Stimulated activated CD4-positive, alpha-beta T cell treated with anti-CD3 and anti-CD28 coated beads, Interleukin-12 subunit alpha, Interleukin-12 subunit beta, amount 100 ng/mL, for 4 hours (primary cell): ENCODE measurements at places on chromosomes 2 and 18.

DNA sequence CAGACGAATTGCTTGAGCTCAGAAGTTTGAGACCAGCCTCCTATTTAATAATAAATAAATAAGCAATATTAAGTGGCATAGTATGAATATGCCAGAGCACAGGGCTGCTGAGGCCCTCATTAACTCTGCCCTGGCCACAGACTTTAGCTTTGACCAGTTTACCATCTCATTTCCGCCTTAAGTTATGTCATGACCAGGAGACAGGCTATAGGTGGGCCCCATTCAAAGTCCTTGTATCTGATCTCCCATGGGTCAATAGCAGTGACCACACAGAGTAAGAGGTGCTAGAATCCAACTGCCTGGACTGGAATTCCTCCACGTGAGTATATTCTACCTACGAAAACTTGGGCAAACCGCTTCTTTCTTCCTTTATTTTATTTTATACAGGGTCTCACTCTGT lies 13.4 kb upstream of the ASXL2 start:
- no peak for DNase-seq

GRCh38 chr2:241619597-241620418 lies 17.1 kb downstream of the THAP4 start:
- DNase-seq: no peak

DNA sequence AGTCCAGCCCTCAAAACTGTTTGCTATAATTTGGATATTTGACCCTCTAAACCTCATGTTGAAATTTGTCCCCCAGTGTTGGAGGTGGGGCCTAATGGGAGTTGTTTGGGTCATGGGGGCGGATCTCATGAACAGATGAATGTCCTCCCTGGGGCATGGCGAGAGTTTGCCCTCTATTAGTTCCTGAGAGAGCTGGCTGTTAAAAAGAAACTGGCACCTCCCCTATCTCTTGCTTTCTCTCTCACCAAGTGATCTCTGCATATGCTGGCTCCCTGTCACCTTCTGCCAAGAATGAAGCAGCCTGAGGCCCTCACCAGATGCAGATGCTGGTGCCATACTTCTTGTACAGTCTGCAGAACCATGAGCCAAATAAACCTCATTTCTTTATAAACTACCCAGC lies 12.0 kb downstream of the LNPK start:
- no peak for DNase-seq

DNA sequence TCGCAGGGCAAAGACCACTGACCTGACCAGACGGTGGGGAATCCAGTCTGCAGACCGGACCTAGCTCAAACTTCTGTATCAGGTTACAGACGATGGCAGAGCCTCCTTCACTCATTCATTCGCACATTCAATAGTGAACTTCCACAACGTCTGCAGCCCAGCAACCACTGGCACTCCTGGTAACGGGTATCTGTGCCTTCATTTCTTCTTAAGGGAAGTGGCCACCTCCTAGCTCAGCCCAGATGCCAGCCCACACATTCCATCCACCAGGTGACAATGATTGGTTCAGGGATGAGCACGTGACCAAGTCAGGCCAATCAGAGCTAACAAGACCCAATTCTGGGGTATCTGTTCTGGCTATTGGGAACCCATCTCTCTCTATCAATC lies 15.9 kb upstream of the ARMC9 start:
- no peak for DNase-seq

DNA sequence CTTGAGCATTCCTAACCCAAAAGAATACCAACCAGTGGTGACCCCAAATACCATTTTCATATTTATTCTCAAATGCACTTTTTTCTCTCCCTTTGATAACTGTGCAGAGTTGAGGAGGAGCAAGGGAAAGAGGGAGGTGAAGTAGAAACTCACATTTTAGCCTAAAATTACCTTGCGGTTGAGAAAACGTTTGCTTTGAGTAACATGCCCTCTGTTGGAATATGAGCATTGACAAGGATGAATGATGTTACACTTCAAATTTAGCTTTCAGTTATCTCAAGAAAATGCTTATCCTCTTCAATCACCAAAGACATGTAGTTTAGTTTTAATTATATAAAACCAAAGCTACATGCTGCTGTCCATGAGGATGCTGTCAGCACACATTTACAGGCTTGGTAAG lies 2.4 kb downstream of the GRP start:
- DNase-seq: no peak

- no peak for DNase-seq
These were observed 124.8 kb downstream of the PTH2R start for GRCh38 chr2:208531361-208531760.

DNA sequence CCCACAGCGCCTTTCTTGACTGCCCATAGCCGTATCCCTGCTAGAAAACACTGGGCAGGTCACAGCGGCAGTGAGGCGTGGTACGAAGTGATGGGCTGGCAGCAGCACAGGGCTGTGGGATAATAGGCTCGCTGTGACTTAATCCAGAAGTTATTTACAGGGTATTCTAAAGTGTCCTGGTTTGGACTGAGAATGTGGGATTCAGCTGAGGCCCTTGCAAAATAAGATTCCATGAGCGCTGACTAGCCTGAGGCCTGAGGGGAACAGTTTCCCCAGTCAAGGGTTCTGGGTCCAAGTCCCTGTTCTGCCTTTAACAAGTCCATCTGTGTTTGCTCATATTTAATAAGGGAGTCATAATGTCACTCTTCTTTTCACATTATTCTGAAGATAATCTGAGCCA lies 34.6 kb downstream of the SETBP1 start:
- DNase-seq: no peak

DNA sequence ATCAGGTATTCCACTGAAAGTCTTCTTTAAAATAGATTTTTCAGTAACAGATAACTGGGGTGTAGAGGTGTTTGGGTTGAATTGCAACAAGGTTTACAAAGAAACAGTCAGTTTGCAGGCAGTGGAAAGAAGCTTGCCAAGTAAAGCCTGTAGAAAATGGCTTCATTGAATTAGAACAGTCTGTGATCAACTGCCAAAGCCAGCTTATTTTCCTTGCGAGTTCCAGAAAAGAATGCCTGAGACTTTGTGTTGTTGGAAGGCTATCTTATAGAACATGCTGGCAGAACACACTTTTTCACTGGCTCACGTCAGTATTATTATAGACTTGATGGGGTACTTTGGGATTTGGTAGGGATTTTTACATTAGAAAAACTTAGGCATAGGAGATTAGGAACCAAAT lies 601.0 kb downstream of the XIRP2 start:
- DNase-seq: no peak

DNA sequence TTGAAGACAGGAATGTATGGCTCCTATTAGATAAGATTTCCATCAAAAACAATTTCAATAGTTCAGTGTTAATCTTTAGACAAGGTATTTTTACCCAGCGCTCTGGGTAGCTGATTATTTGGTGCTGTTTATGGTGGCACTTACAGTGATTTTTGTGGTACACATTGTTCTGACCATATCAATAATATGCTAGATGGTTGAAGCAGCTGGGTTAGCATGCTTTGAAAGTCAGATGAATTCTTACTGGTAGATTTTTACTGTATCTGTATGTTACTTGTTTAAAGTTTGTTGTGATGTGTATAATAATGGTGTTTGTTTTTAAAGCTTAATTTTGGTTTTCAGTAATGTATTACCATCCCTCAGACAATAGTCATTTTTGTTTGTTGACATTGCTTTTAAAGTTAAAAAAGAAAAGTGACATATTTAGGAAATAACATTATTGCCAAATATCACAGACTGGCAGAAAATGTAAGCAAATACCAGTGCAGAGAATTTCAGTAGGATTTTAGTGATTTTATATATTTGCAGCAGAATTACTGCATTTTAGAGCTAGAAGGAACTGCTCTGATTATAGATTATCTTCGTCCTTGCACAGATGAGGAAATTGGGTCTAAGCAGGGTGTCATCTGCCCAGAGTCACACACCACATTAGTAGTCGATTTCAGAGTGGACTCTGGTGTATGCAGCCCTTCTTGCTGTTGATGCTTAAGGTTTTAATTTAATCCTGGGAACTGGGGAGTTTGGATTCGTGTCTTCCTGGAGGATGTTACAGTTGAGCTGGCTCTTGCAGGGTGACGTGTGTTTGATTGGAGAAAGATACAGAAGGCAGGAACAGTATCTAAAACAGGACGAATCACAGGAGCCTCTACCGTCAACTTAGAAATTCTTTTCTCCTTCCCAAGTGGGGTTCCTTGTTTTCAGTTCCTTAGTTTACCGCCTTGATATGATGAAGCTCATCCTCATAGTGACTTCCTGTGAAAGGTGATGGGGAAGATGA lies 6.6 kb downstream of the SOCS6 start:
- DNase-seq: no peak

DNA sequence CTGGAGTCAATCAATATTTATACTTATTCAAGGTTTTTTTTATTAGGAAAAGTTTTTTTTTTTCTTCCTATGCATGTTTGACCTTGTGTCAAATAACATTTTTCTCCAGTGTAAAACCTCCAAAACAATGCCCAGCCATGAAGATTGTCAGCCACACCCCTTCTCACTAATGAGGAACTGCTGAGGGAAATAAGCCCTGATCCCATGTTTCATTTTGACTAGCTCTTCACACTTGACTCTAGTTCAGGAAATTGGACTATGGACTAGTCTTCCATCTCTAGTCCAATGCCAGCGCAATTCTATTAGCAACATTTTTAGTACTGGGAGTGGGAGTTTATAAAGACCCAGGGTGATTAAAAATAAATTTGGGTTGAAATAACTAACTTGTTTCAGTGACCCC lies 275.6 kb upstream of the CXCR4 start:
- no peak for DNase-seq

GRCh38 chr2:111975053-111975552 lies 76.7 kb downstream of the MERTK start:
- DNase-seq: no peak

DNA sequence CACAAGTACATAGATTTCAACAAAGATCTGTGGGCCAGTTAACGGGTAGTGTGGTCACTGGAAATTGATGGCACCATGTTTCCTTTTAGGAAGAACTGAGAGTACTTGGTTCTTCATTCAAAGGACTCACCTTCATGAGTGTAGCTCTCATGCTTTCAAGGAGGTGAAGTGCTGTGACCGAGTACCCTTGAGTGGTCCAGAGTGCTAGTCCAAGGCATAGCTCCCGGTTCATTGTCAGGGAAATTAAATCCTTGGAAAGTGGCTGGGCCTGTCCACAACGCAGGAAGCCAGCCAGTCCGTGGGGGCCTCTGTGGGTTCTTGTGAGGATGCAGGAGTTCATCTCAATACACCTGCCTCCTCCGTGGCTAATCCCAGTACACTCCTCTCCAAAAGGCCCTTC lies 295.1 kb downstream of the GALR1 start:
- DNase-seq: no peak

DNA sequence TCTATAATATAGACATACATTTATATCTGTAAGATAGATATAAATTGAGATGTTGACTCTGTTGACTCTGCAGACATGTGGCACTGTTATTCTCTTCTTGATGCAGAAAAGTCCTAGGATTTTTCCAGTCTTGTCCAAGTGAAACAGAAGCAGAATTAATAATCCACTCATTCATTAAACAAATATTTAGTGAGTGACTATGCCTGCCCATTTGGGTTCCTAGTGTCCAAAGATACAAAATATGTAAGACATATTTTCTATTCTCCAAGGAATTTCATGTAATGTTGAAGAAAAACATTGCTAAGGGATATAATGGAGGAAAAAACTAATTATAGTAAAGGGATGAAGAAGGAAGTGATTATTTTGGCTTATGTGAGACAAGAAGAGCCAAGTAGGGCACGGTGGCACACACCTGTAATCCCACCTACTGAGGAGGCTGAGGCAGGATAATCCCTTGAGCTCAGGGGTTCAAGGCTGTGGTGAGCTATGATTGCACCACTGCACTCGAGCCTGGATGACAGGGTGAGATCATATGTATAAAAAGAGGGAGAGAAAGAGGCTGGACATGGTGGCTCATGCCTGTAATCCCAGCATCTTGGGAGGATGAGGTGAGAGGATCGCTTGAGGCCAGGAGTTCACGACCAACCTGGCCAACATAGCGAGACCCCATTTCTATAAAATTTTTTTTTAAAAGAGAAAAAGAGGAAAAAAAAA lies 19.9 kb upstream of the PLEKHH2 start:
- DNase-seq: no peak

- DNase-seq: no peak
These were observed 24.9 kb upstream of the C1GALT1C1L start for GRCh38 chr2:43701111-43701510.

- DNase-seq: no peak
These were observed 22.7 kb downstream of the HK2 start for GRCh38 chr2:74856599-74856998.

GRCh38 chr18:9135081-9135911 lies 1.3 kb upstream of the ANKRD12 start:
- DNase-seq: no peak

DNA sequence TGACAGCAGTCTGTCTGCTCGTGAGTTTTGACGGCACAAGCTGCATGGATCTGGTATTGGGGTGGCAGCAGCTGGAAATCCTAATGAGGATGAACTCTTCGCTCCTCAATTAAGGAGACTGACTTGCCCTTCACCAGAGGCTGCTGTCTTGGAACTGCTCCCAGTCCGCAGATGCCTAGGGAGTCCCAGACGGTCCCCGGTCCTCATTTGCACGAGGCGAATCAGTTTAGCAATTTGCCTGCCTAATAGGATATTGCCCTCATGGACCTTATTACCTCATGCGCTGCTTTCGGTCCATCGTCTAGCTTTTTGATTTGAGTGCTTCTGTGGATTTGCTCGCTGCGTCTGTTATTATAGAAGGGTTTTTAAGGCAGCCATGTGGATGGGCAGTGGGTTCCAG lies 40.6 kb downstream of the ASAP2 start:
- no peak for DNase-seq

- no peak for DNase-seq
These were observed 49.6 kb downstream of the TRAPPC12 start for GRCh38 chr2:3429066-3429610.

GRCh38 chr2:240986787-240987411 lies 11.5 kb upstream of the SNED1 start:
- no peak for DNase-seq

DNA sequence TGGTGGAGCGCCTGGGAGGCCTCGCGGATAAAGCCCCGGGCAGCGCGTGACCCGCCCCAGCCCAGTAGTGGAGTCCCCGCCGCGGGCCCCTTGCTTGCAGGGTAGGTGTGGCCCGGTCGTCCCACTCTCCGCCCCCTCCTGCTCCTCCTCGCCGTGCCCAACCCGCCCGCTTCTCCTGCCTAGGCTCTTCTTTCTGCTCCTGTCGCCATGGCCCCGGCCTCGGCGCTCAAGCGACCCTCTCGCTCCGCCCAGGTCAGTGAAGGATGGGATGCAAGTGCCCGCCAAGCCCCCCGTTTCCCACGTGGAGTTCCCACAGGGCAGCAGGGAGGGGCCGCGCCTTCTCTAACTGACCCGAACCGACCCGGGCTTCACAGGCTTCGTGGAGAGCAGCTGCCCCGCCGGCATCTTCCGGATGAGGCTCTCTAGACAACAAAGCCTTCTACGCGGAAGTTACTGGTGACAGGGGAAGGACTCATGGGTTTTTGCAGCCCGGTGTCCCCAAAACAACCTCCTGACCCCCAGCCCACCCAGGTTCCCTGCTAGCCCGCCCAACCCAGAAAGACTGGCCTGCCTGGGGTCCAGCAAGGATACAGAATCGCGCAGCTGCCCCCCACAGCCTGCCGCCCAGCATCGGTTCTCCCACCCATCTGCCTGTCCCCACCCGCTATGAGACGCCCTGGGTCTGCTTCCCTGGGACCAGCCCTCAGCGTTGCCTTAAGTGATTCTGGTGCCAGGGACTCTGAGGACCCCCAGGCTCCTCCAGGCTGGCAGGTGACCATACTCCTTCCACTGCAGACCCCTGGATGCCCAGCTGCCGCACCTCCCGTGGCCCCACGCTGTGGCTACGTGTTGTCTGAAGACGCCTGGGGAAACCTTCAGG lies 32.8 kb downstream of the TTC32 start:
- peak; percentile 63 for DNase-seq
